ENCODE measurements at places on chromosomes 7 and 10.

DNA sequence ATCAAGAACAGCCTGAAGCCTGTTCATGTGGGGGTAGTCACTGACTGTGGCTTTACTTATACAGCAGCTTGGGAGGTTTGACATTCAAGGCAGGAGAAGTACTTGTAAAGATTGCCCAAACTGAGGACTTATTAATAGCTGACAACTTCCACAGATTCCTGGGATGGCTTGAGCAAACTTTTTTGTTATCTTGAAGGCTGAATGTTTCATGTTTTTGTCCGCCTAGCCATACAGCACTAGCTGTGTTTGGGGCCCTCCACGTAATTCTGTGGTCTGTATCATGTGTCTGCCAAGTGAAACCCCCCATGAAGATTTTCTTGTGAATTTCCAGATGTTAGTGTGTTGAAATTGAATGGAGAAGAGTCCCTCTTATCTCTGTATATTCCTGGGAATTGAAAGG, 38.6 kb downstream of the FAS start:
- DNase-seq: no peak

- no peak for DNase-seq
These were observed 935 bp downstream of the MMP21 start for GRCh38 chr10:125774581-125775191.

- no peak for DNase-seq
These were observed 55.5 kb upstream of the NCF1 start for GRCh38 chr7:74718336-74718735.

DNA sequence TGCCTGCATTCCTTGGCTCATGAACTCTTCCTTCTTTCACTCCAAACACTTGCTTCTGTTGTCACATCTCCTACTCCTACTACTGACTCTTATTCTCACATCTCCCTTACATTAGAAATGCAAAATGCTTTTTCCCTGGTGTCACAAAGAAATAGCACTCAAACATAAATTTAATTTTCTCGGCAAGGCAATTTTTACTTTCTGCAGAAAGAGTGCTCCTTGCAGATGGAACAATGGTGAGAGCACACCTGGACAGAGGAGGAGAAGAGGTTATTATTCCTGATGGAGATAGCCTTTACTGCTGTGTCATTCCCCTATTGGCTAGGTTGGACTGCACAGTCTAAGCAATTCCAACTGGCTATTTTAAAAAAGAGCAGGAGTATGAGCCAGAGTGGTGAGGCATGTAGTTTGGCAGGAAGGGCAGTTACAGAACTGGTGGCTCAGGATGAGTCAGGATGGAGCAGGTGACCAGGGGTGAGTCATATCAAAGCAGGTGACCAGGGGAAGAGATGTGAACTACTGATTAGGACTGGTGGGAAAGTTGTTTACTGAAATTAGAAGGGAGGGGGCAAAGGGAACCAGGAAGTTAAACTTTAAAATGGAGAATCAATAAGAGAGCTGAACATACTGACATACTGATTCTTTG, 52.9 kb downstream of the CYP2C9 start:
- DNase-seq: no peak

GRCh38 chr10:79007018-79007417, 61.7 kb upstream of the ZMIZ1 start:
- DNase-seq: no peak

DNA sequence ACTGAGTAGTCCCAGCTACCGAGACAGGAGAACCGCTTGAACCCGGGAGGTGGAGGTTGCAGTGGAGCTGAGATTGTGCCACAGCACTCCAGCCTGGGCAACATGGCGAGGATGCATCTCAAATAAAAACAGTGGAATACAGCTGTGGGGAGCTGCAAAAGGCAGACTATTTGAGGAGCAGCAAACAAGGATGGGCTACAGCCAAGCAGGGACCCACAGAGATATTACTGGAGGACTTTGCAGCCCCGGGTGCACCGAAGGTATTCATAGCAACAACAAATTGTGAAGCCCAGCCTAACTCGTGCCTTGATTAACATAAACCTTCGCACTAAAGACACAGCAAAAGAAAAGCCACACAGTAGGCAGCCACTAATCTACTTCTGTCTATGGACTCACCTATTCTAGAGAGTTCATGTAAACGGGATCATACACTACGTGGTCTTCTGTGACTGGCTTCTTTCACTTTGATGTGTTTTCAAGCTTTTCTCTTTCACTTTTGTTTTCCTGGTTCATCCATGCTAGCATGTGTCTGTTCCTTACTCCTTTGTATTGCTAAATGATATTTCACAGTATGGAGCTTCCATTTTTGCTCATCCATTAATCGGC, 34.0 kb downstream of the PODXL start:
- DNase-seq: no peak

- DNase-seq: no peak
These were observed 199.9 kb downstream of the TCERG1L start for GRCh38 chr10:131111471-131112080.

- DNase-seq: no peak
These were observed 50.4 kb downstream of the RGS10 start for GRCh38 chr10:119491966-119492757.

GRCh38 chr7:88344956-88345832, 38.5 kb upstream of the STEAP4 start:
- DNase-seq: no peak

DNA sequence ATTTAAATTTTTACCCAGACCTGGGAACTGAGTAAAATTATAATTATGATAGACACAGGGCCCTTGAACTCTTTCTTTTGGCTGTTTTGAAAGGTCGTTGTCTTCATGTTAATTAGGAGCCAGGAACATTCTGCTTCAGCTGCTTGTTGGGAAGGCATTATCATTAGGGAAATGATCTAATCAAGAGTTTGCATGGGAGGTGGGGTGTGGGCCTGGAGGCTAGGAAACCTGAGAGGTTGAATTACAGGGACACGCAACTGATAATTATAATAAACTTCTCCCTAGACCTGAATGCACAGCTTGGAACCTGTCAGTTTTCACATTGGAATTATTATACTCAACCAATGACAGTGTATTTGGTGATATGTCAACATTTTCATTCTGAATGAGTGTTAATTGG, 237.7 kb downstream of the CACNB2 start:
- DNase-seq: no peak

DNA sequence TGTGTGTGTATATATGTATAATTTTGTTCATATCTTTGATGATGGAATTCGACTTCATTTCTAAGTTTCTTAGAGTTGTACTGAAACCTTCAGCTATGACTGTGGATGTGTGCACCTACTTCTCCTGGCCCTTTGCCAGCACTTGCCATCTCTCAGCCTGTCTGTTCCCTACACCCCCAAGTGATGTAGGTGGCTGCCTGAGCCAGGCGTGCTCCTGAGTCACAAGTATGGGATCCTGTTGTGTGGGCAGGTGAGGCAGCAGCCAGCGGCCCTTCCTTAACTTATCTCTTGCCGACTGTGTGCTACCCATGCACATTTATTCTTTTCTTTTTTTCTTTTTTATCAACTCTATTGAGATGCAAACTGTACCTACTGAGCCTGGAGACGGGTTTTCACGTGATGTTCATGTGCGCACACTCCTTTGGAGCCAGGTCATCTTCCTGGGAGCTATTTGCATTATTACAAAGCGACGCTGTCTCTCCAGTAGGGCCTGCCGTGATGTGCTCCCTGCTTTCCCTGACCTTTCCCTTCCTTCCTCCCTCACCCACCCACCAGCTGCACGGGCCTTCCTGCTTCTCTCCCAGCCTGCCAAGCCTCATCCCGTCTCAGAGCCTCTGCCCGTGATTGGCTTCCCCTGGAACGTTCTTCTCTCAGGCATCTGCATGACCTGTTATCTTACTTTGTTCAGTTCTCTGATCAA, 31.3 kb upstream of the GALNT11 start:
- no peak for DNase-seq

DNA sequence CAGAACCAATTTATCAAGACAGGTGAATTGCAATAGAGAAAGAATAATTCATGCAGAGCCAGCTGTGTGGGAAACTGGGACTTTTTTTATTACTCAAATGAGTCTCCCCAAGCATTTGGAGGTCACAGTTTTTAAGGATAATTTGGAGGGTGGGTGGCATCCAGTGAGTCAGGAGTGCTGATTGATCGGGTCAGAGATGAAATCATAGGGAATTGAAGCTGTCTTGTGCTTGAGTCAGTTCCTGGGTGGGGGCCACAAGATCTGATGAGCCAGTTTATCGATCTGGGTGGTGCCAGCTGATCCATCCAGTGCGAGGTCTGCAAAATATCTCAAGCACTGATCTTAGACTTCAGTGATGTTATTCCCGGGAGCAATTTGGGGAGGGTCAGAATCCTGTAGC, 9.9 kb upstream of the MYO1G start:
- DNase-seq: no peak

DNA sequence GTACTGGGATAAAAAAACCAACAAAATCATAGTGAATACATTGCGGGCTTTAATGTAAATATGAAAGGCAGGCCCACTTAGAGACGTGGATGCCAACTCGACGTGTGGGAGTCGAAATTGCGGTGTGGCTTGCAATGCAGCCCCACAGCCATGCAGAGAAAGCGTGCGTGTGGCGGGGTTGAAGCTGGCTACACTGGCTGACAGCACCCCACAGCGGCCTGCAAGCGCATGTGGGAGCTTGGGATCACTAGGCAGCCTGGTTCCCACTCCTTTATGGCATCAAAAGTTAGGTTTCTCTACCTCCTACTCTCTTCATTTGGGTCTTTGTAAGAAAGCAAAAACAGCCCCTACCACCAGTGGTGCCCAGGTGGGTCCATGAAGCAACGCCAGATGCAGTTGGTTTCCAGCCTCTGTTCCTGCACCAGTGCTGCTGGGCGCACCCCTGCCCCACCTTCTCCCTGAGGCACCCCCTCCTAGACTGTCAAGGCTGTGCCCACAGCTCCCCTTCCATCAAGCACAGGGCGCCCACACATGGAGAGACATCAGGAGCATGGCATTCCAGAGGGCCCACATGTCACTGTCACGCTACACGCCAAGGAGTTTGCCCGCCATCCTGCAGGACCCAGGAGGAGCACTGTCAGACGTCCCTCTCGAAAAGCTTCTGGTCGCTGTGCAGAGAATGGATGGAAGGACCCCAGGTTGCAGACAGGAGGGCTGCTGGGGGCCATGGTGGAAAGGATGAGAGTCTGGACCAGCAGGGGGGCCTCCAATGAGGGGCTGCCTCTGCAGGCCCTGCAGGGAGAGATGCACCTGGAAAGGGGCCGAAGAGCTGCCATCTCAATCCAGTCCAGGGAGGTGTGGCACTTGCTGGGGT, 142.9 kb downstream of the PAXIP1 start:
- no peak for DNase-seq

GRCh38 chr10:121406823-121407545, 191.3 kb downstream of the FGFR2 start:
- no peak for DNase-seq

DNA sequence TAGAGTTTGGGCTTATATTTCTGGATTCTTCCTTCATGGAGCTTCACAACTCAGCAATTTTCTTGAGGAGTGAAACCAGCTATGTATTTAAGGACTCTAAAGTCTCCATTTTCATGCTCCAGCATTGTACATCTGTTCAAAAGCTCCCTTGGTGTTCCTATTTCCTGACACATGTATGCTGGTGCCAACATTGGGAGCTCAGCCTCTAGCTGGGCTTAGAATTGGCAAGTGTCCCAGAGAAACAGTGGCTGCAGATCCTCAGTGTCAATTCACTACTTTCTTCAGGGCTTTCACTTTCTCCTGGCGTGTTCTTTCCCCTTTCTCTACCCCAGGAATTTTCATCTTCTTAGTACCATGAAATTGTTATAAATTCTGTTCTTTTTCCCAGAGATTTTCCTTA, 103.1 kb downstream of the ZNF467 start:
- DNase-seq: no peak

GRCh38 chr10:130246113-130246512, 109.9 kb downstream of the GLRX3 start:
- DNase-seq: no peak

DNA sequence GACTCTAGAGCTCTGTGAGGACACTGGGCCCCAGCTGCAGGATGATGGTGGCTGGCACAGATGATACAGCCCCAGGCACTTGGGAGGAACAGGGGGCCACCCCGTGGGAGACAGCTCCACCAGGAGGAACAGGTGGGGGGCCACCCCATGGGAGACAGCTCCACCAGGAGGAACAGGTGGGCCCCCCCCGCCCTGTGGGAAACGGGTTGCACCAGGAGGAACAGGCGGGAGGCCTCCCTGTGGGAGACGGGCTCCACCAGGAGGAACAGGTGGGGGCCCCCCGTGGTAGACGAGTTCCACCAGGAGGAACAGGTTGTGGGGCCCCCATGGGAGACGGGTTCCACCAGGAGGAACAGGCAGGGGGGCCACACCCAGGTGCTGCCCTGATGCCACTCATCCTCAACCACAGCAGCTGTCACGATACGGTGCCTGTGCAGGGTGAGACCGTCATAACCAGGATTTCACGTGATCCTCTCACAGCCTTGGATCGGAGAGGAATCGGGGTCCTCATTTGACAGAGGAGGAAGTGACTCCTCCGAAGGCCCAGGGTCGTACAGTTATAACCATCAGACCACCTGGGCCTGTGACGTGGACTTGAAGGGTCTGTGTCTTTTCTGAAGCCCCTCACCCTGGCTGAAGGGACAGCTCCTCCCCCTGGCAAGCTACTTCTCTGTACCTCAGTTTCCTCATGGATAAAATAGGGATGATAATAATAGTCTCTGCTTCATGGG, 49.2 kb upstream of the NANOS1 start:
- DNase-seq: no peak

- no peak for DNase-seq
These were observed 83.7 kb upstream of the ATP6V0A4 start for GRCh38 chr7:138881579-138882188.

DNA sequence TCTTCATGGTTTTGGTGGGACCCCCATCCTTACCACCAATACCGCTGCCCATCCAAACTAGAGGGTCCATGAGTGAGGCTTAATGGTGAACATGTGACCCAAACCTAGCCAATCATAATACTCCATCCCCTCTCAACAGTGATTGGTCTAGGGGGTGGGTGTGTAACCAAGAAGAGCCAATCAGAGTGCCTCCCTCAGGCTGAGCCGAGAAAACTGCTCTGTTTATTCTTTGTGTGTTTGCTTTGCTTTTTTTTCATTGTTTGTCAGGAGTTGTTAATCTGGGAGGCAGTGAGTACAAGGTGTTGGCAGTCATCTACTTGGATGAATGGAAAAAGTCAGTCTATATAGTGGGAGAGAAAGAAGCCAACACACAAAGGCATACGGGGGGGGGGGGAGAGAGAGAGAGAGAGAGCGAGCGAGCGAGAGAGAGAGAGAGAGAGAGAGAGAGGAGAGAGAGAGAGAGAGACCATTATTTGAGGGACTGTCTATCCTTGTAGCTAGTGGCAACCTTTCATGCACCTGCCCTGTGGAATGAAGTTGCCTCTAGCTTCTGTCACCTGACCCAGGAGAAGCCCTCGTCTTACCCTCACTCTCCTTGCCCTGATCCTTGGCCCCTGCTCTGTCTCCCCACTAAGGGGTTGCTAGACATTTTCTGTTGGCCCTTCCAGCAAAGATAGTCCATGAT, 441.7 kb downstream of the TYW1 start:
- no peak for DNase-seq

DNA sequence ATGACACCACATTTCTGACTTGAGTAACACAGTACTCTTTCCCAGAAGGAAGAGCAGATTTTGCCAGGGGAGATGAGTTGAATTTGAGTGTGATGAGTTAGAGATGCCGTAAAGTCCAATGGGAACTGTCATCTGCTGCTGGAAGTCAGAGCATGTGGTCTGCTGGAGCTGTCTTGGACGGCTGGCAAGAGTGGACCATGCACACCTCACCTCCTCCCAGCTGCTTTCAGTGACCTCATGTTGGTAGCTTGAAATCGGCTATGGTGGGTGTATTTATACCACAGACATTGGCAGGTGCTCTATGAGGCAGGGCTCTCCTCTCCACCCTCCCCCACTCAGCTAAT, 82.3 kb downstream of the COL13A1 start:
- DNase-seq: no peak

Measured in CD4-positive, alpha-beta memory T cell (primary cell).